ENCODE measurements at places on chromosomes 4 and X.

DNA sequence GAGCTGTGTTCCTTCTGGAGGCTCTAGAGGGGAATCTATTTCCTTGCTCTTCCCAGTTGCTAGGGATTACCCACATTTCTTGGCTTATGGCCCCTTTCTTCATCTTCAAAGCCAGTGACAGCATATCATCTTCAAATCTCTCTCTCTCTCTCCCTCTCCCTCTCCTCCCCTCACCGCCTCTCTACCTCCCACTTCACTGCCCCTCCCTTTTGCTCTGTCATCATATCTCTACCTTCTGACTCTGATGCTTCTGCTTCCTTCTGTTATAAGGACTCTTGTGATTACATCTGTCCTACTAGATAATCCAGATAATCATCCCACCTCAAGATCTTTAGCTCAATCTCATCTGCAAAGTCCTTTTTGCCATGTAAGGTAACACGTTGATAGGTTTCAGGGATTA lies 93.1 kb upstream of the TEX13D start:
- DNase-seq = no peak

DNA sequence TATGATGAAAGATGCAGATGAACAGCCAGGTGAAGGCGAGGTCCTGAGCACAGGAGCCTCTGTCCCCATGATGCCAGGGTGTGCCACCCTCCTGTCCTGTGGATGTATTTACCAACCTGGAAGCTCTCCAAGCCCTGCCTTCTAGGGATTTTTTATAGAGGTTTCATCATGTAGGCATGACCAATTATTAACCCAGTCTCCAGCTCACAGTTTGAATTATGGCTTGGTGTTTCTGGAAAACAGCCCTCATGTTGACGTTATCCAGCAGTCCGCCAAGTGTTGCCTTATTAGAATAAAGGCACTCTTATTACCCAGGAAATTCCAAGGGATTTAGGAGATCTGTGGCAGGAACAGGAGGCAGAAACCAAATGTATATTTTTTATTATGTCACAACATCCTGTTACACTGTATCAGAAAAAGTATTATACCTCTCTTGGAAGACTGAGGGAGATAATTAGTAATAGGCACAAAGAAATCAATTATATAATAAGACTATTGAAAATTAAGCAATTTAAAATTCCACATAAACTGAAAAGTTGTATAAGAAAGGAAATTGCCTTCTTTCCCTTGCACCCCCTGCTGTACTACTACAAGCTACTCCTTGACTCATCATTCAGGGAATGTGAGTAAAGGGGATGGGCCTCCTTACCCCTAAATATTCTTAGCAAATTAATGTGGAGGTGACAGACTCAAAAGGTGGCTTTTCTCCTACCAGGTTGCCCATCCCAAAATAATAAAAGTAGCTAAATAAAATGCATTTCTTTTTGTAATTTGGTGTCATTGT lies 129.6 kb downstream of the ZNF330 start:
- DNase-seq = peak; percentile 91

GRCh38 chr4:3668825-3669552 lies 97.2 kb upstream of the ADRA2C start:
- no peak for DNase-seq

GRCh38 chrX:147899379-147900114 lies 12.2 kb upstream of the FMR1 start:
- DNase-seq = no peak

- DNase-seq = peak; percentile 6
Measured at GRCh38 chr4:71300964-71301363, 37.9 kb upstream of the SLC4A4 start.

- no peak for DNase-seq
Measured at GRCh38 chr4:32986236-32986635, 2266.1 kb downstream of the PCDH7 start.

DNA sequence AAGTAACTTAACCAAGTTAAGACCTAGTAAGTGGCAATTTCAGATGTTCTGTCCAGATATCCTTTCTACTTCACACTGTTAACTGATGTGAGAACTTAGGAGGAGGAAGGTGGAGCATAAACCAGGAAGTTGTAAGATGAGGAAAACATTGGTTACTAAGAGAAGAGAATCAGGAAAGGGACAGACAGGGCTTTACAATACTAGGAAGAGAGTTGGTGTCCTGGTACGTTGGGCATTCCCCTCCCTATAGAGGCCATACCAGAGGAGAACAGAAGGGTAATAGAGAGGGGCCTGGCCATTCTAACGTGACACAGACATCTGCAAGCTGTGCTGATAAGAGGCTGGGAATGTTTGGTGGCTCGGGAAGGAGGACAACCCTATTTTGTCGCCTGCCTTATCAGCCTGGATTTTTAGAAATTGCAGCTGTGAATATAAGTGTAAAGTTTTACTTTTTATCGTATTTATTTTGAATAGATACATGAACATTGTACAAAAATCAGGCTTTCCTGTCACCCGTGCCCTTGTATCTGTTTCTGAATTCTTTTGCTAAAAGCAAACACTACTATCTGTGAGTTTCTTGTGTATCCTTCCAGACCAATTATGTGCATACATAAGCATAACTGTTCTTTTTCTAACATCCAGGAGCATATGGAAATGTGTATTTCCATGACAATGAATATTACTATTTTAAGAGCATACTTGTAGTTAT lies 53.5 kb upstream of the HPRT1 start:
- DNase-seq = no peak

GRCh38 chr4:118279328-118279727 lies 73.5 kb downstream of the PRSS12 start:
- DNase-seq = peak; percentile 5

DNA sequence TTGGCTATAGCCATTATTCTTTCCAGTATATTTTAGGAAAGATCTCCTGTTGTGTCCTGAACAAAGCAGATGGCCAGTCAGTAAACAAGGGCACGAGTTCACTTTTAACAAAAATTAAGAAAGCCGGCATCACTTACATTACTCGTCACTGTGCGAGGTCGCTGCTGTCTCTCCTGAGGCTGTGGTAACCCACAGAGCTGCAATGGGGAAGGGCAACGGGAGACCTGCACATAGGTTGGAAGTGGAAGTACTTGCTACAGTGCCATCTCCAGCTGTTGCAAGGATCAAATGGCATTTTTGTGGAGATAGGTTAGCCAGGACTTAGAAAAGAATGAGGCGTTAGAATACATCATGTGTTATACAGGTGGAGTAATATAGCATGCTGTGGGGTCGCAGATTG lies 132.2 kb downstream of the KLHL8 start:
- DNase-seq = no peak

DNA sequence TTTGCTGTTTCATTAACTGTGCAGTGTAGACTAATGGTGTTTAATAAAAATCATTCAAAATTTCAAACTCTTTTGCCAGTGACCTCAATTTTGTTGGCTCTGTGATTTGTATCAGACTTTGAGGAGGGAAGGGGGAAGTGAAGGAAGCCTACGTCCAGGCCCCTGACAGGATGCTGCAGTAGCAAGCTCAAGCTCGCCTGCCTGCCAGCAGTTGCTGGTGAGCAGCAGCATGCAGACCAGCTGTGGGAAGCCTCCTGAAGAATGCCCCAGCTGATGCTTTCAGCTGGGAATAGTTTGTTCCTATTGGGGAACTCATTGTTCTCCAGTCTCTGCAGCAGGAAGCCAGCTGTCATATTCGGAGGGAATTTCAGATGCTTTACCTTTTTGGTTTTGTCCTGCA lies 495.2 kb downstream of the AFF2 start:
- DNase-seq = no peak

DNA sequence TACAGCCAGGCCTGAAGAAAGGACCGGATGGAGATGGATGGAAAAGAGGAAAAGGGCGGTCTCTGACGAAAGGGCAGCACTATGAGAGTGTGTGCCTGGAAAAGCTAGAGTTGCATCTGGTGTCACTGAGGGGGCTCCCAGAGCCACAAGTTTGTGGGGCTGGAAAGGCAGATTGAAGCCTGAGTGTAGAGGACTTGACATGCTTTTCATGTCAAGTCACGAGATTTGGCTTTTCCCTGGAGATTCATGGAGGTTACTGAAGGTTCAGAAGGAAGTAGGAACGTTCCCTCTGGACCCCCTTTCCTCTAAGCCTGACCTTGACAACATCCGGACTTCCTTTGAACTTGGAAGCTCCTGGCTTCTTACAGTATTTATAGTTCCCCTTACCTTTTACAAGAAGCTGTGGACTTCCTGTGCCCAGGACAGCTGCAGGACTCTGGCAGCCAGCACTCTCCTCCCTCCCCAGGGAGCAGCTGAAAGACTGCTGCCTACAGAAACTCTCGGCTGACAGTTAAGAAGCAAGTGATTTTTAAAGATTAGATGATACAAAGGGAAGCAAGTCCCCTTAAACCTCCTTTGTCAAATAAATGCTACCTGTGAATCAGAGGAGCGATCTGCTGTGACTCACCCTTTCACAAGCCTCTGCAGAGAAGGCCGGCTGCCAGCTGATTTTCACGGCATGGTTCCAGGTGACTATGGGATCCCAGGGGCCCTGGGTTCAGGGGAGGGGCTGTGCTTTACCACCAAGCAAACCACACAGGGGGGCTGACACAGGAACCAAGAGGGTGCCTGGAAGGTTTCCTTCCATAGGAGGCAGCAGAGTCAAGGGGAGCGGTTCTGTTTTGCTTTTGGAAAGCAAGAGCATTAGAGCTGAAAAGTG lies 72.9 kb upstream of the STIM2 start:
- peak; percentile 84 for DNase-seq

- no peak for DNase-seq
Measured at GRCh38 chr4:185179488-185179887, 24.3 kb downstream of the CFAP97 start.

DNA sequence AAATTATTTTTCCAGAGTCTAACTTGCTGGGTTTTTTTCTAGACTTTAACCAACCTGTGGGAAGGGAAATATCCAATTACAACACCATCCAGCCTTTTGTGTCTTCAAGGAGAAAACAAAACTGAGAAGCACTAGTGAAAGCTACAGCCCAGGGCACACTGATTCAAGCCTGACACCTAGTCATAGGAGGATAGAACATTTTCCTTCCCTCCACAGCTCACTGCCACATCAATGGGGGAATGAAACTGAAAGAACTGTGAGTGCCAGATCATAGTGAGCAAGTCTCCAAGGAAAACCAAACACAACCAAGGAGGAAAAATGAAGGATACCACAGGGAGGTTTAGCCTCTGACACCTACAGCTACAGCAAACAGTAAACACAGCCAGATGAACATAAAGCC lies 43.3 kb upstream of the MAGEA8 start:
- DNase-seq = no peak

DNA sequence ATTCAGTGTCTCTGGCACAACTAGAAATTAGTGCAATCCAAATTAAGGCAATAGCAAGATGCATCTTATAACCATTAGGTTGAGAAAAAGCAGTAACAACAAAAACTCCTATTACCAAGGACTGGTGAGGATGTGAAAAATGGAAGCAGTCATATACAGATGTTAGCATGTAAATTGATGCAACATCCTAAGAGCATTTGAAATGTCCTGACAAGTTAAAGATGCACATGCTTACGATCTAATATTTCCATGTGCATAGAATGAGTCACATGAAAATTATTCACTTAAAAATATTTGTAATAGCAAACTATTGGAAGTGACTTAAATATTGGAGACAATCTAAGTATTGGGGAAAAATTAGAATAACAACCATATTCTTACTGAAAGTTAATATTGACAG lies 163.0 kb downstream of the FAM13A start:
- peak; percentile 38 for DNase-seq

DNA sequence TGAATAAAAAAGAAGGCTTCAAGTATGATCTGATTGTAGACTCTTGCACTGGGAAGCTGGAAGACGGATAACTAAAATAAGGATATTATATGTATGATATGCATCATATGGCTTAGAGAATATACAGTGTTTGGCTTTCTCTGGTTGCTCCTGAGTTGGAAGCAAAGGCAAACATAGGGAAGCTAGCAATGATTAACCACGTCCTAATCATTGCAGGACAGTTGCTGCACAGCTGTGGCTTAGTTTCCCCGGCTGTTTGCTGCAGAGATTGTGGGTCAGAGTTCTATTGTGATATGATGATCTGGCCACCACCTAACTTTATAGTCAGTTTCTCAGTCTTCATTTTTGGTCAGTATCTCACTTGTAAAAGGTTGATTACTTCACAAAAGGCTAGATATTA lies 36.3 kb upstream of the PARM1 start:
- no peak for DNase-seq

GRCh38 chrX:39782276-39782675 lies 315.5 kb downstream of the BCOR start:
- DNase-seq = no peak

DNA sequence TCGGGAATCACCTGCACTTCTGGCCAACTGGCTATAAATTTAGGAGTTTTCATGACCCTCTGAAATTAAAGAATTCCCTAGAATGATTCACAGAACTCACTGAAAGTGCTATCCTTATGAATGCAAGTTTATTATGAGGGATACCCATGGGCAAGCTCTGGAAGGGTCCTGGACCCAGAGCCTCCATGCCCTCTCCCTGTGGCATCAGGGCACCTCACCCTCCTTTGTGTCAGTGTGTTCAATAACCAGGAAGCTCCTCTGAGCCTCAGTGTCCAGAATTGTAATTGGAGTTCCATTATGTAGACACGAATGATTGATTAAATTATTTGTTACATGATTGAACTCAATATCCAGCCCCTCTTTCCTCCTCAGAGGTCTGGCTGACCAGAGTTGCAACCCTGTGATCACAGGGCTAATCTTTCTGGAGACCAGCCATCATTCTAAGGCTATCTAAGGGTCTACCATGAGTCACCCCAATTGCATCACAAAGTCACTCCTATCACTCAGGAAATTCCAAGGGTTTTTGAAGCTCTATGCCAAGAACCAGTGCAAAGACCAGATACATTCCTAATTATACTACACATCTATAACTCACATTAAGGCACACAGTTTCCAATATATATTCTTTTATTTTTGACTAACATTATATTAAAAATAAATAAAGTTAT lies 8.9 kb downstream of the ANXA3 start:
- DNase-seq = peak; percentile 82

DNA sequence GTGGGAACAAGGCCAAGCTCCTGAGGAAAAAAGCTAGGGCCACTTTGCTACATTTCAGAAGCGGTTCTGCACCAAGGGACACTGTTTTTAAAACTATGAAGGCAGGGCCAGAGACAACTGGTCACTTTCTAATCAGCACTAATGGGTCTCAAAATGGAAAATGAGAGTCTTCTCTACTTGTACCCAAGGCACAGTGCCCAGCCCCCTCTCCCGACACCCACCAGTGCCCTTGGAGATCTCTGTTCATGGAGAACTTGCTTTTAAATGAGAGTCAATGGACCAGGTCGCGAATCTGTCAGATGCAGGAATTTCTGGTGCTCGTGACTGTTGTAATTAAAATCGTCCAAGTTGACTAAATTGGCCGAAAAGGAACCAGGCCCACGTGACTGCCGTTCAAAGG lies 591.6 kb downstream of the BCOR start:
- no peak for DNase-seq

- DNase-seq = no peak
Measured at GRCh38 chr4:153616006-153616555, 68.0 kb upstream of the TLR2 start.

- DNase-seq = no peak
Measured at GRCh38 chr4:6610856-6611430, 29.5 kb upstream of the MRFAP1 start.

- DNase-seq = peak; percentile 67
Measured at GRCh38 chr4:105619188-105619931, 66.9 kb downstream of the ARHGEF38 start.

All from cardiac fibroblast (primary cell).